ENCODE measurements at places on chromosomes 16 and 17. TPM values are rescaled to one million over a fixed set of nuclear protein-coding genes. Genes with fewer than 3 reads are reported as not detected.

DNA sequence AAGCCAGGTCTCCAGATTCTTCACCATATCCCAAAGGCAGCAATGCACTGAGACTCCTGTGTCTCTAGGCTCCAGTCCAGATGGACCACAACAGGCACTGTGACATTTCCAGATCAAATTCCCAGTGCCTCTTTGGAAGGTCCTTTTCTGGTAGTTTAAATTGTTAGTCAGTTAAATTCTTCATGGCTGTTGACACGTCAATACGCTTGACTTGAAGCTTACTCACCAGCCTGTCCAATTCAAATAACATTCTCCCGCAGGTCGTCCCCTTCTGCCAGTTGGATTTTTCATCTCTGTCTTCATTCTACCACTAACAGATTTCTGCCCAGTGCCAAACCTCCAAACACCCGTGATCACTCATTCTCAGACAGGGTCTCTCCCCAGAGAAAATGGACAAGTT lies 86.7 kb downstream of the SHISA9 start:
- no peak for DNase-seq

DNA sequence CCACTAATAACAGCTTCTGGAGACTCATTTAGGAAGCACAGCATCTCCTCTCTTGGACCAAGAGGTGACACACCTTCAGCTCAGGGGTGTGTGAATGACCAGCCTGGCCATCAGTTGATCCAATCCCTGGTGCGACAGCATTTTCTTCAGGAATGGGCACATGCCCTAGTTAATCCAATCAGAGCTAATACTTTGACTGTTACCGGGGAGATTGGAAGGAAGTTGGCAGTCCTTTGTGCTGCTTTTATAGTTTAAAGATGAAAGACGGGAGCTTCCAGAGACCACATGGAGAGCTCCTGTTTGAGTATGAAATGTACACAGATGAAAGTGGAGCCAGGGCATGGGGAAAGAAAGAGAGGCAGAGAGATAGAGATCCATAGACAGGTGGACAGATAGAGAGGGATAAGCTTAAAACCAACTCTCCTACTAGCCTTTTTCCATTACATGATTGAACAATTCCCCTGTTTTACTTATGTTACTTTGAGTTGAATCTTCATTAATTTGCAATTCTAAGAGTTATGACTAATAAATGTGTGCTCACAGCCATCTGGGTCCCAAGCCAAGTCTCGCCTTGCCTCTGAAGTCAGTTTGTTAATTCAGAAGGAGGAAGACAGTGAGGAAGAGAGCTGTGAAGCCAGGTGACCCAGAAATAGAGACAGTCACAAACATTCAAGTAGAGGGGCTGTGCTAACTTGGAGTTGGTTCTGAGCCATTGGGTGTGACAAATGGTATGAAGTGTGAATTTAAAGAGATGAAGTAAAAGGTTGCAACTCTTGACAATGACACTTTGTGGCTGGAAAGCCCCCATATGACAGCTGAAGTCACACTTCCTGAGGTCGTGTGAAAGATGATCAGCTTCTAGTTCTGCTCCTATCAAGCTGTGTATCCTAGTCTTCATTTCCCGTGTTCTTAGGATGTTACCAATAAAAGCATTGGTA lies 120.0 kb upstream of the GOT2 start:
- no peak for DNase-seq

GRCh38 chr17:77038884-77039555 lies 101.7 kb upstream of the SEC14L1 start:
- no peak for DNase-seq

The ZPBP2 gene
- not detected for total RNA-seq

DNA sequence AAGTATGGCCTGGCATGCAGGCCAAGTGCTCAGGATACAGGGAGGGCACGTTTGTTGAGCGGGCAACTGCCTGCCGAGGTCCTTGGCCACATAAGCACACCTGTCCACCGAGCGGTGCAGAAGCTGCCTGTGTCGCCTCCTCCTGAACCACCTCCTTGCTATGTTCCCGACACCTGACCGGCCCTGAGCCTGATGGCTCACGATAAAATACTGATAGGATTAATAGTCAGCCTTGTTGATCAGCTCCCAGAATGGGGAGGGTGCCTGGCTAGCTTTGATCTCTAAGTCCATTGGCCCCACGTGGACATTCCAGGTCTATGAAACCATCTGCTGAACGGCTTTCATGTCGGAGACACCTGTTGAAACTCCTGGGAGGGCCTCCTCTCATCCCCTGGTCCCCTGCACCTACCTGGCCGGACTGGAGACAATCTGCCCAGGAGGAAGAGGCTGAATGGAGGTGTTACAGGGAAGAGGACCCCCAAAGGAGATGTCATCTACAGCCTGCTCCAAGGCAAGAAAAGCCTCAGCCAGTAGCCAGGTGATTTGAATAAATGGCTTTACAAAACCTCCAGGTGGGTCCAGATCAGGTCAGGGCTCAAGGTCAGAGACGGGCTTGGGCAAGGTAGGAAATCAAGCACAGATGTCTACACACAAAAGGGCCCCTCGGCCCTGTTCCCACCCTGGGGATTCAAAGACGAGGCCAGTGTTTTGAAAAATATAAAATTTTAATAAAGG lies 33.4 kb downstream of the AXIN2 start:
- no peak for DNase-seq

Data from IMR-90 (cell line).